ENCODE measurements at places on chromosomes 1 and 21.

DNA sequence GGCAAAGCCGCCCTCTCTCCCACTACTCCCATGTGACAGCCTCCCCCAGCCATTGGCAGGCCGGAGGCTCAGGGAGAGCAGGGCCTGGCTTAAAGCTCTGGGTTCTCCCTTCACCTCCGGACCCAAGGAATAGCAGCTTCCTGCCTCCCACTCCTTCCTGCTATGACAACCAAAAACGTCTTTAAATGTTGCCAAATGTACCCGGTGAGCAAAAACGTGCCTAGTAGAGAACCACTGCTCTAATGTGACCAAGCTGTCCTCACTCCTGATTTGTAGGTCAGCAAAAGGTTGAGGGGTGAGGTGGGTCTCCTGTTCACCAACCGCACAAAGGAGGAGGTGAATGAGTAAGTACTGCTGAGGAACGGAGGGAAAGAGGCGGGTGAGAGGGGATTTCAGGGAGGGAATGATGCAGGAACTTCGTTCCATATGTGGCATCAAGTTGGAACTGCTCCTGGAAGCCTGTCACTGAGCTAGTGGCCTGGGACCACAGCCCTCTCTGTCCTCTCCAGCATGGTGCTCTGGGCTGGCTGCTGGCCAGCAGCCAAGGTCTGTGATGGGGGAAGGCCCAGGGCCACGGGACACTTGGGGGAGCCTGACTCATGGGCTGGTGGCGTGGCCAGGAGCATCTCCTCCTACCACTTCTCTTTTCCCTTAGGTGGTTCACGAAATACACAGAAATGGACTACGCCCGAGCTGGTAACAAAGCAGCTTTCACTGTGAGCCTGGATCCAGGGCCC, 5.7 kb downstream of the MRTO4 start:
- DNase-seq: no peak

GRCh38 chr1:226066415-226067078, 4.0 kb downstream of the H3-3A start:
- no peak for DNase-seq

GRCh38 chr21:42002421-42002958, 7.7 kb downstream of the ZBTB21 start:
- DNase-seq: peak; percentile 88

DNA sequence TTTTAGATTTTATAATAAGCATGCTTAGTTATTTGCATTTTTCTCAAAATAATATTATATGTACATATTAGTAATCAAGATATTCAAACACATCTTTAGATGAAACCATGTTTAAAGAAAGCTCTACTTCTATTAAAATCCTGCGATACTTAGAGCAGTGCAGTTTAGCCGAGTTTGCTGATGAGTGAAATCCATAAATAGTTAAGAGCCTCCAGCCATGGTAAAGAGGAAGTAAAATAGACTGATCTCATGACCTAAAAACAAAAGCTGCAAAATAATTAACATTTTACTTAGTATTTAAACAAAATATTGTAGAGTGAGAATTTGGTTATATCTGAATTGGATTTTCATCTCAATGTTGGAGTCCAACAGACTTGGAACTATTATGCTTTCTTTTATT, 147.4 kb upstream of the NRIP1 start:
- DNase-seq: no peak

DNA sequence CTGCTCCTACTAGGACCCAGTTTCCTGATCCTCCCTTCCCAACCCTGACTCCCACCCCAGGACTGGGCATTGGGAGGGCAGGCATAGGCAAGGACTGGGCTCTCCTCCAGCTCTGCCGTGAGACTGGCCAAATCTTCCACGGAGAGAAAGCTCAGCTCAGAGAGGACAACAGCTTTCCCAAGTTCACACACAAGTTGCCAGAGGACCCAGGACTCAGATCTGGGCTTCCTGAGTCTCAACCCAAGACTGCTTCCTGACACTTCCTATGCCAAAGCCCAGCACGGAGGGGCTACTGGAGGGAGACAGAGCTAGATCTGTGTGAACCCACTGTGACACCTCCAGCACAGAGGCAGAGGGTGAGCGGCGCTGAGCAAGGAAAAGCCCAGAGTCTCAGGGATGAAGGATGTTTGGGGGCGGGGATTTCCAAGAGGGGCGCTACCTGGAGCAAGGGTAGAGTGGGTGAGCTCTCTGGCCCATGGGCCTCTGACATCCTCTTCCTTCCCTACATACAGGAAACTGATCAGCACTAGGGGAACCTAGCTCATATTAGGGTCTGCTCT, 7.1 kb downstream of the PDZK1IP1 start:
- no peak for DNase-seq

DNA sequence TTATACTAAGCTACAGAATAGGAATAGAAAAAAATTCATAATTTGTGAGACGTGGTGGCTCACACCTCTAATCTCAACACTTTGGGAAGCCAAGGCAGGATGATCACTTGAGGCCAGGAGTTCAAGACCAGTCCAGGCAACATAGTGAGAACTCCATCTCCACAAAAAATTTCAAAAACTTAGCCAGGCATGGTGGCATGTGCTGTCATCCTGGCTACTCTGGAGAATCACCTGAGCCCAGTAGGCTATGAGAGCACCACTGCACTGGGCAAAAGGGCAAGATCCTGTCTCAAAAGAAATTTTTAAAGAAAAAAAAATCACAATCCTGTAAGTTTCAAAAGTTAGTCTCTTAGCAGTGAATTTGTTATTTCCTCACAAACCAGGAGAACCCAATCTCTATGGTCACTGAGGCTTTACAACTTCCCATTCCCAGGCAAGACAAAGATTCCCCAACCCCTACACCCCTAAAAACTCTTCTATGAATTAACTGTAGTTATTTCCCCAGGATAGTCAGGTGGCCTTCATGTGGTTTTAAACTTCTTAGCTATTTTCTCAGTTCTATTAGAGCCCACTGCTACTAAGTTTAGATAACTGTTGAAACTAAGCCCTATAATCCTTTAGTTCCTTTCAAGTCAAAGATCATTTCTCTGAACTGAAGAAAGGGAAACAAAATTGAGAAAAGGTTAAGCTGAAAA, 74.5 kb downstream of the FOXJ3 start:
- no peak for DNase-seq

DNA sequence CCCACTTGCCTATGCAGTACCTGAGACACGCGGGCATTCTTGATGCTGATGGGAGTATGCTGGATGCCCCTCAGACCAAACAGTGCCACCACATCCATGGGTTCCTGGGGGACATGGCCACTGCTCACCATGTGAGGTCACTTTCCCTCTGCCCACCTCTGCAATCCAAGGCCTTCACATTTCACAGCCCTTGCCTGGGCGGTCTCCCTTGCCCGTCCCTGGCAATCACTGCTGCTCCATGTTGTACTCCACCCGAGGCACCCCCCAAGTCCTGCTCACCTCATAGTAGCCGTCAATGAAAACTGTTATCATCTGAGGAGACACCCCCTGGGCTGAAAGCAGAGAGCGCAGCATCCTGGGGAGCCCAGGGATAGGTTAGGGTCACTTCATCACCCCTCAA, 4.9 kb downstream of the POMGNT1 start:
- DNase-seq: no peak

GRCh38 chr1:115307661-115308060, 30.4 kb downstream of the NGF start:
- no peak for DNase-seq

GRCh38 chr1:165883056-165883455, 55.6 kb downstream of the UCK2 start:
- DNase-seq: no peak

DNA sequence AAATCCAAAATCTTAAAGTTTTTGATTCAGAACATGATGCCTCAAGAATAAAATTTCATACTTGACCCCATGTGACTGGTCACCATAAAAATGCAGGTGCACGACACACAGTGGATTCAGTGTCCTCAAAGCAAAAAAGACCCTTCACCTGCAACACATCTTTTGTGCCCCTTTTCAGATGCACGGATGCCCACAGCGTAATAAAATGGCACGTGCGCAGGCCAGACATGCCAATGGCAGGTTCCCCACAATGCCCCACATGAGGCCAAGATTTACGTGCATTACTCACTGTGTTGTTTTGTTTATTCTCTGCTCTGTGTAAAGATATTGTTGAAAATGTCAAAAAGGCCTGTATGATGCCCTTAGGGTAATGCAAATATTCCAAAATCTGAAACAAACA, 9.3 kb downstream of the KCNA10 start:
- DNase-seq: no peak

DNA sequence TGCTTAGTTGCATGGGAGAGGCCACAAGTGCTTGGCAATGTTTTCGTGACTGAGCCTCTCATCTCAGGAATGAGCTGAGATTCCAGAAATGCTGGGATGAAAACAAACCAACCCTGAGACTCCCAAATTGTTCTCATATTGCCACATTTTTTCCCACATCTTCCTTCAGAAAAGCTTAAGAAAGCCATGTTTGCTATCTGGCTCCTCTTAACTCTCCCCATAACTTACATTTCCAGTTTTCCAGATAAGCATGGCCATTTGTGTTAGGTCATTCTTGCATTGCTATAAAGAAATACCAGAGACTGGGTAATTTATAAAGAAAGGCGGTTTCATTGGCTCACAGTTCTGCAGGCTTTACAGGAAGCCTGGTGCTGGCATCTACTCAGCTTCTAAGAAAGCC, 17.2 kb downstream of the DSCAM start:
- no peak for DNase-seq

- DNase-seq: no peak
Measured at GRCh38 chr1:161074676-161075368, 5.1 kb upstream of the ARHGAP30 start.

DNA sequence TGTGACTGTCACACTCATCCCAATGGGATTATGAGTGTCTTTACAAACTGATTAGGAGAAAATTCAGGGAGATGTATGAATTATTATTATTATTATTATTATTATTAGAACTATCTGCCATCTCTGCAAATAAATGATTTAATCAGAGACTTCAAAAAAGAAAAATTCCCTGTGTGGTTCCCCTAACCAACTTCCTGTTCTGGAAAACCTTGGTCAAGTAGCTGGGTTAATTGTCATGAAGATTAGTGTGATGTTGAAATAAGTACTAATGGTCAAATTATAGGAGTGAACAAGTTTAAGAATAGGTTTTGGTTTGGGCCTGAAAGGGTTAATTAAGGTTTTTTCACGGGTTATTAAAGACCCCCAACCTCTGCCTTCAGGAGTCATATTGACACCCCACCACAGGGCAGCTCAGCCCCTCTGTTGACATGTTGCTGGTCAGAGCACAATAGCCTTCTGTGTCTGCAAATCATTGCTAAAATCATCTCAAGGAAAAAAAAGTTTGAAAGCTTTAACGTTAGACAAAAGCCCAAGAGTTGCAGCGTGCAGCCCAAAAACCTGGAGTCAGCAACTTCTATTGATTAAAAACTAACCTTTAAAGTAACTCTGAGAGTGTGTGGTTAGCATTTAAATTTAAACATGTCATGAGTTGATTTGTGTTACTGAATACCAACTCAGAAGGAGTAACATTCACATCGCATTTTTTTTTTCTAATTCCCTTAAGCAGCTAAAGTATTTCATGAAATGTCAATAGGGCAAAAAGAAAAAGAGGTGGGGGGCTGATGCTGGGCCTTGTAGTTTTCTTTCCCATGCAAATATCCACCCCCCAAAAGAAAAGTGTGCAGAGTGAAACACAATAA, 272.5 kb downstream of the TM2D1 start:
- no peak for DNase-seq

DNA sequence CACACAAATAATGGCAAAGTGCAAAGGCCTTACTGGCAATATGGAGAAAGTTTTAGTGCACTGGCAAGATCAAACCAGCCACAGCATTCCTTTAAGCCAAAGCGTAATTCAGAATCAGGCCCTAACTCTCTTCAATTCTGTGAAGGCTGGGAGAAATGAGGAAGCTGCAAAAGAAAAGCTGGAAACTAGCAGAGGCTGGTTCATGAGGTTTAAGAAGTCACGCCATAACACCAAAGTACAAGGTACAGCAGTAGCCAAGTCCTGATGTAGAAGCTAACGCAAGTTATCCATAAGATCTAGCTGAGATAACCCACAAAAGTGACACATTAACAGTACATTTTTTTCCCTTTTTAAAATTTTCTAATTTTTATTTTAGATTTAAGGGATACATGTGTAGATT, 57.1 kb downstream of the SLC27A3 start:
- no peak for DNase-seq

DNA sequence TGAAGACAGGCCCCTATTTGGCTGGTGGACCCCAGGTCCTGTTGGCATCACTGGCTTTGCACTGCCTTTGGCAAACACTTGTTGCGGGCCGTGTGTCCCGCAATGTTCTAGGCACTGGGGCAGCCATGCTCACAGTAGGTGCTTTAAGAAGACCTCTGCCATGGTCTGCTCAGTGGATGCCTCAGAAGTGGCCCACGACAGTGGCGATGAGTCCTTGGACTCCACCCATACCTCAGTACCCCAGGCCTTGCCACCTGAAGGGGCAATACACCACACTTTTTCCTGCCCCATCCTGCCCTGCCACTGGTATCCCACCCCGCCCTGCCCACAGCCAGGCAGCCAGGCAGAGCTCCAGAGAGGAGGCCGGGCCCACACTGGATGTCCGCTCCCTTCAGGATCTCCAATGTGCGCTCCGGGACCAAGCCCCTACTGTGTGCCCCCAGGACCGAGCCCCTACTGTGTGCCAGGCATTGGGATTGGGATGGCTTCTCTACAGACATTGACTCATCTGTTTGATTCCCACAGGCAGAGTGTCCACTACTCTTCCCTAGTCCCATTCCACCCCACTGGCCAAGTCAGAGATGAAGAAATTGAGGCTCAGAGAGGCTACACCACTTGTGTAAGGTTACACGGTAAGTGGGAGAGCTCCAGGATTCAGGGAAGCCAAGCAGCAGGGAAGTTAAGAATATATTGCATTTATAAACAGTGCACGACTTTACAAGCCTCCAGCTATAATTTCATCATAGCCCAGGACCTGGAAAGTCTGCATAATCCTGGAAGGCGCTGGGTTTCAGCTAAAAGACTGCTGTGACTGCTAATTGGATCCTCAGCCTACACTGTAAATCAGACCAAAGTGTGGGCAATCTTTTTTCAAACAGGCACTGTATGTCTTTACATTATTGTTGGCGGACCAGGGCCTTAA, 101.6 kb downstream of the DMRTB1 start:
- no peak for DNase-seq
